Stimulated activated CD8-positive, alpha-beta memory T cell treated with anti-CD3 and anti-CD28 coated beads, Interleukin-7, amount 100 ng/mL, for 1 hour (primary cell): ENCODE measurements at places on chromosomes 2 and 18.

- DNase-seq, result no peak
Measured at GRCh38 chr18:60096428-60096827, 196.6 kb downstream of the PMAIP1 start.

- no peak for DNase-seq
Measured at GRCh38 chr2:40409734-40410133, 42.2 kb downstream of the SLC8A1 start.

DNA sequence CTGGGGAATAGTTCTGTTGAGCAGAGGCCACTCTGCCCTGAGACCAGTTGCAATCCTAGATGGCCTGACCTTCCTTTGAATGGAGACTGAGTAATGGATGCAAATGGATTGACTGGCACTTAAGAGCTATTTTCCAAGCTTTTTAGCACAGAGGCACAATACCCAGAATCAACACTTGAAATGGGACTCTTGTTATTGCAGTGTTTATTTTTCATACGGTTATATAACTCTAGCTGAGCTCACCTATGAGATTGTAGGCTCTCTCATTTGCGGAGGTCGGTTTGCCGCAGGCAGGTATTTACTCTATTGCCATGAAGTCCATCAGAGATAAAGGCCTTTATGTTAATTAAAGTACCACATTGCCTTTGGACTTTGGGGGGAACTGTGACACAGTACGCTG, 422.3 kb upstream of the CELF4 start:
- no peak for DNase-seq

DNA sequence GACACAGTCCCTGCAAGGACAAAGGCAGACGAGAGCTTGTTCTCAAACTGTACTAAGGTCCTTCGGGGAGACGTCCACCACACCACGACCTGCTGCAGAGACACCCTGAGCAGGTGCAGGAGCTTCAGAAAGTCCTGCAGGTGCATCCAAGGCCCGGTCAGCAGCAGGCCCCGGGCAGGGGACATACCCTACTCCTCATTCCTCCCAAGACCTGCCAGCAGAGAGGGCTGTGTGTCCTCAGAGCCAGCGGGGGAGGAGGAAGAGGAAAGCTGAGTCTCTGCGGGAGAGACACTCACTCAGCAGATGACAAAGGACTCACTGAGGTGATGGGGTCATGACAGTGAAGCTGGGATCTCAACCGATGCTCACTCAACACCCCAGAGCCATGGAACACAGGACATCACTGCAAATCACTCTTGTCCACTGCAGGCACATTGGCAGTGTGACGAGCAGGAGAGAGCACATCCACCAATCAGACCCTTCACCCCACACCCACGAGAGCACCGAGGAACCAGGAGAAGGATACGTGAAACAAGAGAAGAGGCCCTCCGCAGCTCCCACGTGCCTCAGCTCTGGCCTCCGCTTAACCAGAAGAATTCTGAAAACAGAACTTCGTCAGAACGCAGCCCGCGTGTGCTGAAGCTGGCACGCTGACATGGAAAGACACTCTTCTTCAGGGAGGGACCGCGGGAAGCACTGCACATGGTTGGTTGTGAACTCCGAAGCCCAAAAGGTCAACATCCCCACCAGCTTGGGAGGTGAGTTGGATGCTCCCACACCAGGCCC, 9.3 kb downstream of the HDAC4 start:
- no peak for DNase-seq

DNA sequence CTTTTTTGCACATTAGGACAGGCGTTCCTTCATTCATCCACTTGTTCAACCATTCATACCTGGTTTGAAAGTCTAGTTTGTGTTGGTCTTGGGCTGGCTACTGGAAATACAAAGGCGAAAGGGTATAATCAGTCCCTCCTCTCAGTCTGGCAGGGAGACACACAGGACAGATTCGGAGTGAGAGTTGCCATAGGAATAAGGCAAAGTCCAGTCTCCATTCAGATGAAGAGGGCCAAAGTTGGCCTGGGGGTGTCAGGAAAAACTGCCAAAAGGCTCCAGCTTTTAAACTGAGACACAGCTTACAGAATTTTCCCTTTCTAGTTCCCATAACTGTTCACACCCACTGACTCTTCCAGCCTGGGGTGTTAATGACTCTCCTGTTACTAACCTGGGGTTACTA, 96.3 kb upstream of the AQP4 start:
- no peak for DNase-seq

DNA sequence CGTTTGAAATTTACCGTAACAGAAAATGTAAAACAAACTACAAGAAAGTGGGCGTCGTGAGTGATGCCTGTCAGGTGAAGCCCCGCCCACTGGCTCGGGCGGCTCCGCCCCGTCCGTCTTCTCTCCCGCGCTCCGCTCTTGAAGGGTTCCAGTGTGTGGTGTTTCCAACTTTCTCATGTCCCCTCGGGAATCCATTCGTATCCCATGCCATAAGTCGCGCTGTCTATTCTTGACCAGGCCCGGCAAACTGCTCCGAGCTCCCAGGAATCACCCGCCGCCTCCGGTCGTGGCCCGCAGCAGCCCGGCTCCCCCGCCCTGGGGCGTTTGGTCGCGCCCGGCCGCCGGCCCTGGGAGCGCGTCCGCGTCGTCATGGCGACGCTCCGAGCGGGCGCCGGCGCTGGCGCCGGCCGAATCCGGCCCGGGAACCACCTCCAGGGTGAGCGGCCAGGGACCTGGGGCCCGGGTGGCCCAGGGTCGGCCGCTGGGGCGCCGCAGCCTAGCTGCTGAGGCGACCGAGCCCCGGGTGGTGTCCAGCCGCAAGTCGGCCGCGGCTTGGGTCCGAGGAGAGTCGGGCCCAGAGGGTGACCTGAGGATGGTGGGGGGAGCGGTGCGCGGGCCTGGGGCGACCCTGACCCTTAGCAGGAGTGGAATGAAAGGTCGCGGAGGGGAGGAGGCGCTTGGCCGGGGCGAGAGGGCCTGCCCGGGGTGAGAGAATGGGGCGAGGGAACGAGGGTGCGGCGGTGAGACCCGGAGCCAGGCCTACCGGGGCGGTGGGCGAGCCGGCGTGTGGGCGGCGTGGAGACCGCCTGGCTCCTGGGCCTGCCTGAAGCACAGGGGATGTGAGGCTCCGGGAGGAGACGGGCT, at the start of gene CFAP221:
TSS of gene CFAP221 (plus strand) at position 375 of the 864 bp plus-strand sequence. CDS start 1,683 bp downstream, outside the sequence.
- no peak for DNase-seq

- DNase-seq, result no peak
Measured at GRCh38 chr2:234500394-234501006, 3.6 kb upstream of the ARL4C start.

- DNase-seq, result no peak
Measured at GRCh38 chr2:21650569-21650968, 526.8 kb downstream of the TDRD15 start.

DNA sequence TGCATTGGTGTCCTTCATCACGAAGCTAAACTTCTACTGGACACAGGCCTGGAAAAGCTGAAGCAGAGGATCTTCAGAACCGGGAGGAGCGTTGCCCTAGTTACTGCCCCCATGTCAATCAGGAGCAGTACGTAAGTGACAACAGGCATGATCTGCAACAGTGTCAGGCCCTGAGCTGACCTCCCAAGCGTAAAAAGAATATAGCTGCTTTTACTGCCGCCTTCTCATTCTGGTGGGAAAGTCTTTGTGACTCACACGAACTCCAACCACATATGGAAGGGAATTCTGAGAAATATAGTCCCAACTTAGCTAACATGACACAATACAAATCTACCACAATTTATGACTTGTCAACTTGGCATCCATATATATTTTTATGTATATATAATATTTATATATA, 1007.7 kb upstream of the CDH2 start:
- DNase-seq, result no peak

DNA sequence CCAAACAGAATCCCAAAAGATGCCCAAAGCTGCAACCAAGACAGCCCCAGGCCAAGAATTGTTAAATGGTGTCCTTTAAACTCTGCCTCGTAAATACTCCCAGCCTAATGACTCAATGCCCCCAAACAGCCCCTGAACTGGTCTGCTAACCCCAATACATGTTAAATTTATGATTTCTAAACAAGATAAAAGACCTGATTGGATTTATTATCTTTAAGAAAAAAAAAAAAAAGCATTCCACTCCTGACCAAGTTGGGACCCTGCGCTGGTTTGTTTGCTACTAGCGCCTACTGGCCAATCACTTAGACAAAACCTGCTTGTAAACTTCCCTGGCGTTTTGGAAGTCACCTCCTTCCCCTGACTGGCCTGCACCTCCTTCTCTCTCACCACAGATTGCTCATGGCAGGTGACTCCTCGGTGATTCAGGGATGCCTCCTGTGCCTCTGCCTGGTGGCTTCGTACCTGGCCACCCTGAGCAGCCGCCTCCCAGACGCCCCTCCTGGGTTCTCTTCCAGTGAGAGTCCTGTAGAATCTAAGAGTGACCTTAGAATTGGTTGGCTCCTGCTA, 121.3 kb downstream of the BCL11A start:
- DNase-seq, result no peak

GRCh38 chr18:79884963-79885728, 66.3 kb downstream of the SLC66A2 start:
- DNase-seq, result no peak

- DNase-seq, result no peak
Measured at GRCh38 chr2:675460-675859, 1.7 kb downstream of the TMEM18 start.

DNA sequence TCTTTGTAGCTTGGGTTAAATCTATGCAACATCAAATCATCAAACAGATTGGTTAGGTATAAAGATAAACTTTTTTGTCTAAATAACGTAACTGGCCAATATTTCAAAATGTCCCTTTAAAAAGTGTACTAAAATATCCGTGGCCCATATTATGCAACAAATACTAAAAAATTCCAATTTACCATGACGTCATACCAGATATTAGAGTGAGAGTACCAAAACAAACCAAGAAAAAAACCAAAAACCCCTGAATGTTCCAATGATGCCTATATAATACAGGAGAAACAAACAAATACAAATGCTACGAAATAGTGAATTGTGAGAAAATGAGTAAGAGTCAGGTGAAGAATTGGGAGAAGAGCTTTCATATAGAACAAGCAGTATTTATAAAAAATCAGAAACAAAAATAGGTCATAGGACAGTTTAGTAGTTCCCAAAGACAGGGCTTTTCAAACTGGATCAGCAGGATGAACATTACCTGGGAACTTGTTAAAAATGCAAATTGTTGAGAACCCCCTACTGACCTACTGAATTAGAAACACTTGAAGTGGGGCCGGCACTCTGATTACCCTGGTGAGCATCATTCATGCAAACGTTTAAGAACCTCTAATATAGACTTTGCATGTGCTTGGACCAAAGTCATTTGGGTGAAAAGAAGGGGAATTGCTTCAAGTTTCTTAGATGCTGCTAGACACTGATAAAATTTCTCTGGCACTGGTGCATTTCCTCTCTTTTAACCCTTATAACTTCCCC, 753.7 kb downstream of the DSC3 start:
- DNase-seq, result no peak

- peak; percentile 36 for DNase-seq
Measured at GRCh38 chr2:135004005-135004746, 43.1 kb downstream of the MAP3K19 start.
